Activated T-cell treated with anti-CD3 and anti-CD28 coated beads, Interleukin-2, amount 50 U/mL, for 72 hours (primary cell): ENCODE measurements at places on chromosomes 2 and 18. TPM values are rescaled to one million over a fixed set of nuclear protein-coding genes. Genes with fewer than 3 reads are reported as not detected.

- no peak for DNase-seq
These were observed 537 bp upstream of the STAT4 start for GRCh38 chr2:191151331-191151730.

DNA sequence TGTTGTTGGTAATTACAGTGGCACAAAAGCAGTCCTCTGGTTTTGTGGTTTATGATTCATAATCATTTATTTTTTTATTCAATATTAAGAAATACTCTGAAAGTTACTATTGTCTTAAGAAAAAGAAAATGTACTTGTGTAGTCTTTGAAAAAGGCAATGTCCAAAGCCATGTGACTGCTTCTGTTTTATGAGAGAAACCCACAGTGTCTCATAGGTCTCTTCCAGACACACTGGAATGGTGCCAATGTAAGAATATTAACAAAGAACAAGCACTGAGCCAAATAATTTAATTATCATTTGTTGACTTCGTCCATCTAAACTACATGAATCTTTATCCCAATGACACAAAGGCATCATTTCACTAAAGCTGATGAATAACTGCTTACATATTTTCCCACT lies 62.5 kb downstream of the RPRM start:
- no peak for DNase-seq

DNA sequence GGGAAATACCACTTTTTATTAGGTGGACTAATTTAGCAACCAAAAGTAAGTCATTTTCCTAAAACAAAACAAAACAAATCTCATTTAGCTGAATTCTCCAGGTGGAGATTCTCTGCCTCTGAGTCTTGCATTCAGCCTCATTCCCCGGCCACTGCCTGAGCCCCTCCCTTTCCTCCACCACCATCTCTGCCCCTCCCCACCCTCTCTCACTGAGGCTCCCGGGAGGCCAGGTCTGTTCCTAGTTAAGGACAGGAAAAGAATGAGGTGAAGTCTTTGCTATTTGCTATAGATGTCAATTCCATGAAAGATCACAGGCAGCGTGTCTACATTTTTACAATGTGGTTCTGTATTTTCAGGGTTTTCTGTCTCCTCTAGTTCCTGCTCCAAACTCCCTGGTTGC lies 83.0 kb upstream of the SOX11 start:
- no peak for DNase-seq

GRCh38 chr18:44558767-44559166 lies 121.9 kb upstream of the SETBP1 start:
- DNase-seq, result no peak

- no peak for DNase-seq
These were observed 80.2 kb downstream of the EFEMP1 start for GRCh38 chr2:55843096-55843993.

DNA sequence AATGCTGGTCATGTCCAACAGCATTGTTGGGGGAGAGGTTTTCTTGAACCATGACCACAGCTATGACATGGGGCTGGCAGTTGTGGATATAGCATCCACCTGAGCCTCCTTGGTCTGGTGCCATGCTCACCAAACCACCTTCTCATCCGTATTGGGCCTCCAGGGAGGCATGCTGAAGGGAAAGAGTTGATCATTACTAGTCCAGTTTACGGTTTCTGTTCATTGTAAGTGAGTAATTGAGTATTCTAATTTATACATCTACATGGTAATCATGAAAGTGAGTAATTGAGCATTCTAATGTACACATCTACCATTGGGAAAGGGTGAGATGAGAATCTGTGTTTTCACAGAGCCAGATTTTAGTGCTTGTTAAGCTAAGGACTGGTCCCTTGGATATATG lies 6.8 kb downstream of the TMEM87B start:
- peak; percentile 18 for DNase-seq

DNA sequence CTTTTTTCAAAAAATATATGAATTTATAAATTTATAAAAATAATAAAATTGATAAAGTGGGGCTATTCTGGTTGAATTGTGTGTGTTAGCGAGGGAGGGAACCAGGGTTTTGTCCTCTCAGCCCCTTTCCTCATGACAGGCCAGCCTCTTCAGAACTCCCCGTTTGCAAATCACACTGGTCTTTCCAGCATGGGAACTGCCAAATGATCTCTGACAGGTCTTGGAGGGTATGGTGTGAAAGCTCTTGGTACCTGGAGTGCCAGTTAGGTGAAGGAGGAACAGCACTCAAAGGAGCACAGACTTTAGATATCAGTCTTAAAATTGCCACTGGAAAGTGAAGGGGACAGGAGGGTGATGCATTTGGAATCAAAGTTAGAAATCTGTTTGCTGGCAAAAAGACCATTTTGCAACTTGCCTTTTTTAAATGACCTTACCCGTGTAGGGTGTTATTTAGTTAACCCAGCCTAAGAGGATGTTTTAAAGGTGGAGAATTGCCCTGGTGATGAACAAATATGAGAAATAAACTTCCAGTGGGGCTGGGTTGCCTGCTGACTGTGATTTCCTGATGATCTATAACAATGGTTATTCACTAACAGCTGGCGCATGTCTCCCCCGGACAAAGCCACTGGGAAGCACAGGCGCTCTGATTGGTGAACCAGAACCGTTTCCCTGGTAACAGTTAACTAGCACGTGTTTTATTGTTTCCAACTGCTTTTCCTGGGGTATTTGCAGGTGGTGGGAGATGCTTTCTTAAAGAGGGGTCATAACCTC lies 85.3 kb upstream of the EFEMP1 start:
- no peak for DNase-seq

GRCh38 chr2:102063941-102064678 lies 72.3 kb downstream of the IL1R2 start:
- DNase-seq, result peak; percentile 63

Gene STK39
- total RNA-seq, result 41.0 TPM

GRCh38 chr18:79988451-79989194 lies at the start of gene TXNL4A:
TXNL4A (minus strand) TSS chr18:79988563; CDS start chr18:79988392, 171 bp downstream.
- DNase-seq, result peak; percentile 88
